ENCODE measurements at places on chromosomes 13 and 19. TPM values are rescaled to one million over a fixed set of nuclear protein-coding genes. Genes with fewer than 3 reads are reported as not detected.

DNA sequence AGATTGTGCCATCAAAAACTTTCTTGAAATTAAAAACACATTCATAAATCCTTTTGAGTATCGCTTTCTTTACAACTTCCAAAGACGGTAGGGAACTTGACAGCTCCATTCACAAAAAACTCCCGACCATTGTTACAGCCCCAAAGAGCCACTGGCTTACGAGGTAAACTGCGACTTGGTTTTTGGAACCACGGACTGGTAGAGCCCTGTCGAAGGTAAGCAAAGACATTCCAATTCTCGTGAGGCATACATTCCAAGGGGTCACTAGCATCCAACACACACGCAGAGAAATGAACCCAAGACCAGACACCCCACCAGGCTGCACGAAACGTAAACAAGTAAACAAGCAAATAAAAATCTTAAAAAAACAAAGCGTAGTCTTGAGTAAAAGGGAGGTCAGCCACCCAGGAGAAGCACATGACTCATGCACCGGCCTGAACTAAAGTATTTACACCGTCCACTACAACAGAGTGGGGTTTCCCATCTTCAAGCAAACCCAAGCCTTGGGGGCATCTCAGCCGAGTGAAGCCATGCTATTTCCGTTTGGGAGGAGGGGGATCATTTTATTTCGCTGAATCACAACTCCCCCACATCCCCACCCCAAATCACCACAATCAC, 1.4 kb downstream of the BRD4 start:
- DNase-seq: no peak

The ZNF177 gene
- total RNA-seq: 8.6 TPM

DNA sequence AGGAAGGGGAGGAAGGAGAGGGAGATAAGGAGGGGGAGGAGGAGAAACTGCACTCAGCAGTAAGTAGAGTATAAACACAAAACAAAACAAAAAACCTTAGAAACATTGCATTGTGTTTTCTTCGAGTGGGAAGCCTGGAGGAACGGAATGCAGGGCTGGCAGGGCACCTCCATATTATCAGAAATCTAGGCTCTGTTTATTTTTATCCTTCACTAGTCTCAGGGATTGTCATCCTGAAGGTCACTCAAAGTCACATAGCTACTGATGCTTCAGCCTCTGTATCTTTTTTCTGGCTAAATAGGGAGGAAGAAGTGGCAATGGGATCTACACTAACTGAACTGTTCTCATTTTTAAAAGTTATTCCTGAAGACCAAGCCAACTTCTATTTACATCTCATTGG, 467.8 kb downstream of the KCTD12 start:
- no peak for DNase-seq

DNA sequence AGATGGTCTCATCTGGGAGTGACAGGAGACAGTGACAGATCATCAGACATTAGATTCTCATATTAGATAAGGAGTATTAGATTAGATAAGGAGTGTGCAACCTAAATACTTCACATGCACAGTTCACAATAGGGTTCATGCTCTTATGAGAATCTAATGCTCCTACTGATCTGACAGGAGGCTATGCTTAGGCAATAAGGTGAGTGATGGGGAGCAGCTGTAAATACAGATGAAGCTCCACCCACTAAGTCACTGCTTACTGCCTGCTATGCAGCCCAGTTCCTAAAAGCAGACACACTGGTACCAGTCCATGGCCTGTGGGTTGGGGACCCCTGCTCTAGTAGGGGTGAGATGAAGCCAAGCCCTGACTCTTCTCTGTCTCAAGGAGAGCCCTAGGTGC, 10.0 kb upstream of the IGFL3 start:
- DNase-seq: no peak

DNA sequence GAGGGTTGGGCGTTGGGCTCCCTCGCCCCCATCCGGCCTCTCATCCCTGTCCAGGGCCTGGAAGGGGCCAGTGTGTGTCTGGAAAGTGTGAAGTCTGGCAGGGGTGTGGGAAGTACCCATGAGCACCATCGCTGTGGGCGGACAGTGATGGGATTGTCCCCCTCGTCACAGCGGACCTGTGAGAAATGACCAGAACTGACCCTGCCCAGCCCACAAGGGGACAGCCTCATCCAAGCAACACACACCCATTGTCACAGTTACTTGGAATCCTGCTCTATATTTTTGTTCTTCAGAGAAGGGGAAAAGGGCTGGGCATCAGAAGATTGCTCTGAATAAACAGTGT, 18.6 kb downstream of the MCF2L start:
- no peak for DNase-seq

DNA sequence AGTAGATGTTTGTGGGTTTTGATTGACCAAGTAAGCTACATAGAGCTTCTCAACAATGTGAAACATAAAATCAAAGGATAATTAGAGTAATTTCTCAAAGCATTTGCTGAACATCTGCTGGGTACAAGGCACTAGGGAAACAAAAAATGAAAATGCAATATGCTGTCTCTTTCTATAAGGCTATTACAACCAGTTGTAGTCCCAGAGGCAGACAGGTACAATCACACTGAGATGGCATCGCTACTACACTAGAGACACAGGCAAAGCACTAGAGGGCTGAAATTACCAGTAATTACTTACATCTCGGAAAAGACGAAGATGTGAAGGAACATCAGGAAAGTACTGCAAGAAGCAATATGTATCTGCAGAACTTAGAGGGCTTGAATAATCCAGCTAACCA, 133.3 kb downstream of the LHFPL6 start:
- DNase-seq: no peak

The CEACAM1 gene
- total RNA-seq: 6.2 TPM

DNA sequence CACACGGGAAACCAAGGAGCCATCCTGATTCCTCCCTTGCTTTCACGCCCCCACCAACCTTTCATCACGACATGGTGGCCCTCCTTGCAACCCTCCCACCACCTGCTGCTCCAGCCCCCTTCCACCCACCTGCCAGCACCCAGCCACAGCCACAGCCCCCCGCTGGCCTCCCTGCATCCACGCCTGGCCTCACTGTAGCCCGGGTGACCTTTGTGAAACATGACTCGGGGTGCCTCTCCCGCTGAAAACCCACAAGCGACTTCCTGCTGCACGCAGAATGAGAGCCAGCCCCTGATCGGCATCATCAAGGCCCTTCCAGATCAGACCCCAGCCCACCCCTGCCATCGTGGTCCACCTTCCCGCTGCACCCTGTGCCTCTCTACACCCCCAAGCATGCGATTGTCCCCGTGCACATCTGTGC, 14.9 kb downstream of the POP4 start:
- DNase-seq: no peak

The USHBP1 gene
- total RNA-seq: 6.0 TPM

- no peak for DNase-seq
These were observed 365.1 kb downstream of the DNAJC15 start for GRCh38 chr13:43388282-43389034.

The PDX1 gene
- total RNA-seq: not detected

GRCh38 chr13:23069566-23069965, 111.2 kb upstream of the SGCG start:
- DNase-seq: no peak

DNA sequence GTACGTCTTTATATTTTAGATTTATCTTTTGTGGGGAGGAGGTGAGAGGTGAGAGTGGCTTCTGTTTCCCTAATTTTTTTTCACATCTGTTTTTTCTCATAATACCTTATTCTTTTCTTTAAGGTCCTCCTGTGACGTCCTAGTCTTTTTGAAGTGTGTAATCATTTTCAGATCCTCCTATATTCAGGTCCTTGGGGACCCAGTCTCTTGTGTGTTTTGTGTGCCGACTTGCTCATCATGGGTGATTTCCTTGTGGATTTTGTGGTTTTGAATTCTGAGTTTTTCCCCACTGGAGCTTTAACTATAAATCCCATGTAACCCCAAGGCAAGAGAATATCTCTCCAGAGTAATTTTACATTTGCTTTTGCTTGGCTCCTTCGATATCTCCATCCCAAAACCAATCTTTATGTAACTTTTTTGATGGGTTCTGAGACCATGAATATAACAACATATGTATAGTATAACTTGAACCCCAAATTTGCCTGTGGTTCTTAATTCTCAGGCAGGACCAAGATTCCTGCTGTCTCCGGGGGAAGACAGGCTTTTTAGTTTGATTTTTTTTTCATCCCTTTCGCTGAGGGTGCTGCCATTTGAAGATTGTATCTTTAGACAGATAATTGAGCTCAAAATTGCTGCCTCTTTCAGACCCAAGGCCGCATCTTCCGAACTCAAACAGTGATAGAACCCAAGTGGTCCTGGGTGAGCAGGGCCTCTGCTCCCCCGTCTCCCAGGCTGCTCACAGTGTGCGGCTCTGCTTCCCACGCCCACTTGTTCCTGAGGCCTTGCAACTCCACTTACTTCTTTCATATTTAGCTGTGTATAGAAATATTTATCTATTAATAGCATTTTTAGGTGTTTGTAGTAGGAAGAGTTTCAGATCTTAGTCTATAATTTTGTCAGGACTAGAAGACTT, 59.1 kb upstream of the GPR183 start:
- DNase-seq: no peak

Data from urinary bladder (tissue), 4 donors.